ENCODE measurements at places on chromosomes 6 and 20. TPM values are rescaled to one million over a fixed set of nuclear protein-coding genes. Genes with fewer than 3 reads are reported as not detected.

GRCh38 chr6:95185874-95186273 lies 391.5 kb upstream of the MANEA start:
- H3K27ac ChIP-seq = no peak overlapping the region
- no peaks in the 10 kb centered on the region for H3K4me1 ChIP-seq
- no peaks in the 10 kb centered on the region for H3K36me3 ChIP-seq
- DNase-seq = no peak

- peaks cover 27% of the 10 kb centered on the region for H3K27me3 ChIP-seq
- H3K27ac ChIP-seq = no peak overlapping the region
- H3K36me3 ChIP-seq = no peaks in the 10 kb centered on the region
- DNase-seq = no peak
Measured at GRCh38 chr6:87917886-87918285, 129.8 kb upstream of the SPACA1 start.

DNA sequence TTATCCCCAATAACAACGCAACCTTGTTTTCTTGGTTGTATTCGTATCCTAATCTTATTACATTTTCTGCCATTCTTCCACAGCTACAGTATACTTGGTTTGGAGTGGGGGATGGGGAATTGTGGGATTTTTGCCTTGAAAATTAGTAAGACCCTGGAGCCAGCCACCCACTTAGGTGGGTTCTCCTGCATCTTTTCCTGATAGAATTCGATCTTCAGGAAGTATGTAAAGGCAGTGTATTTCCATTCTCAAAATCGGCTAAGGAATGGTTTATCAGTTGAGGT lies 1.1 kb downstream of the ITCH start:
- H3K4me1 ChIP-seq = peaks cover 58% of the 10 kb centered on the region
- peak overlapping the region; percentile 91 for H3K4me3 ChIP-seq
- H3K27me3 ChIP-seq = peaks cover 2% of the 10 kb centered on the region
- peak overlapping the region; percentile 90 for H3K27ac ChIP-seq
- DNase-seq = no peak
- H3K36me3 ChIP-seq = peaks cover 28% of the 10 kb centered on the region

GRCh38 chr6:8831366-8832152 lies 396.2 kb upstream of the SLC35B3 start:
- DNase-seq = no peak
- no peak overlapping the region for H3K27ac ChIP-seq
- no peaks in the 10 kb centered on the region for H3K27me3 ChIP-seq
- H3K4me3 ChIP-seq = no peak overlapping the region
- no peaks in the 10 kb centered on the region for H3K36me3 ChIP-seq

DNA sequence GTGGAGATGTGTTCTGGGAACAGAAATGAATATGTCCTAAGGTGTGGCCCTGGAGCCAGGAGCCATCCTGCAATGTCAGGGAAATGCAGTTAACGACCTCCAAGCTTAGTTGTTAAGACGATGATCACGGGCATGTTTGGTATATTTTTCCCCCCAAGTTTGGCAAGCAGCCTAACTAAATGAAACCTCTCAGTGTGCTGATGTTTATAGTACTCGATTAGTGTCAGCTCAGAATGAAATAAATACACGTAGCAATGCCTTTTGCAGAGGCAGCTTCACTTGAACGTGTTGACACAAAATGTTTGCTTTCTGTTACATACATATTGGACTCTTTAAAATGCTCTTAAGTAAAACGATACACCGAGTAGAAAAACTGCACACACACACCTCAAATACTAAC lies 76.2 kb upstream of the OLIG3 start:
- H3K27ac ChIP-seq = no peak overlapping the region
- H3K4me1 ChIP-seq = no peaks in the 10 kb centered on the region
- H3K4me3 ChIP-seq = no peak overlapping the region
- no peaks in the 10 kb centered on the region for H3K36me3 ChIP-seq

Gene HCRTR2
- not detected for total RNA-seq

Gene RAET1G
- 0.69 TPM for total RNA-seq

Gene SPDEF
- total RNA-seq = not detected

DNA sequence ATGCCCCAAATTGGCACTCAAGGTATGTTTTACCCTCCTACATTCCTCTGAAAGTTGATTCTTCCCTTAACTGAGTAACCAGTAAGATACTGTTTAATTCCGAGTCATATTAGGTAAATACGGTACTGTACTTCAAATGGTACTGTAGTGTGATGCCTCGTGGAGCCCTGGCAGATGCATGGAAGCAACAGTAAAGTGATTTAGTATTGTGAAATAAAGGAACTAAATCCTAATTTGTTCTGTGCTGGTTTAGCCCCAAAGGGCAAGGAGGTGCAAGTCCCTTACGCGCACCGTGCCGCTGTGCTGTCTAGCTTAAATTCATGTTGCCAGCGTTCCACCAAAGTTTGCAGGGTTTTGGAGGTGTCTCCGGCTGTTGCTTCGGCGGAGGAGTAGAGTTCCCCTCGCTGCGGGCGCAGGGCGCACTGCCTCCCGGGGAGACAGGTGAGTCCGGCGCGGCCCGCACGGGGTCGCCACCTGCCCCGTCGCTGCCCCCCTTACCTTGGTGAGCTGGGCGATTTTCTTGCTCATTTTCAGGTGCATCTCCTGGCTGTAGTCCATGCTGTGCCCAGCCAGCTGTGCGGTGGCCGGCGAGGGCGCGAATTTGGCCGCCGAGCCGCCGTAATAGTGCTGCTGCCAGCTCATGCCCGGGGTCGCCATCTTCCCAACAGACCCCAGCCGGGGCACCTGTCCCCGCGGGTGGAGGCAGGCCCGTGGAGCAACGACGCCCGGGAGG lies 655 bp downstream of the FAM184A start:
- peaks cover 23% of the 10 kb centered on the region for H3K27me3 ChIP-seq
- H3K4me3 ChIP-seq = peak overlapping the region; percentile 41
- H3K36me3 ChIP-seq = 0 out of 2 replicates have a peak, but pooled peaks cover under 1% of the 10 kb centered on the region
- H3K4me1 ChIP-seq = peaks cover 15% of the 10 kb centered on the region
- DNase-seq = no peak

Gene UBE2V1
- 206 TPM for total RNA-seq

Gene ZSCAN23
- 0.74 TPM for total RNA-seq

GRCh38 chr20:54351371-54352136 lies 123.8 kb upstream of the DOK5 start:
- peaks cover 3% of the 10 kb centered on the region for H3K27me3 ChIP-seq
- no peak overlapping the region for H3K4me3 ChIP-seq
- no peak overlapping the region for H3K27ac ChIP-seq
- H3K4me1 ChIP-seq = peaks cover 26% of the 10 kb centered on the region
- no peak for DNase-seq

Gene FAM162B
- 10.2 TPM for total RNA-seq

DNA sequence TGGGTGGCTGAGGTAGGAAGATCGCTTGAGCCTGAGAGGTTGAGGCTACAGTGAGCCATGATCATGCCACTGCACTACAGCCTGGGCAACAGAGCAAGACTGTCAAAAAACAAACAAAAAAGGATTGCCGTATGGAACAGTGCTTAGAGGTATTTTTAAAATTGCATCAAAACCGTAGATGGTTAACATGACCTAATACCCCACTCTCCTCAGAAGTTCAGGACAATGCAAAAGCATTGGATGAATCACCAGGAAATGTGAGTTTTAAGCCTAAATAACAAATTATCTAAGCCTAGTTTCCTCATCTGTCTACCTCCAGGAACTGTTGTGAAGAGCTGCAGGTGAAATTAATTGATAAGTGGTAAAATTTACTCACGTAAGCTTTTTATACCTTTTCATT lies 123.8 kb upstream of the ID4 start:
- H3K4me1 ChIP-seq = 0 out of 2 replicates have a peak, but pooled peaks cover 4% of the 10 kb centered on the region
- no peak overlapping the region for H3K27ac ChIP-seq
- DNase-seq = no peak
- H3K4me3 ChIP-seq = no peak overlapping the region
- H3K36me3 ChIP-seq = no peaks in the 10 kb centered on the region

Gene SERINC1
- 228 TPM for total RNA-seq

Gene RGS19
- 18.3 TPM for total RNA-seq

GRCh38 chr20:59785669-59785959 lies 147.8 kb downstream of the SYCP2 start:
- H3K27ac ChIP-seq = no peak overlapping the region
- no peak overlapping the region for H3K4me3 ChIP-seq
- DNase-seq = no peak
- H3K4me1 ChIP-seq = no peaks in the 10 kb centered on the region

Gene GSTA5
- not detected for total RNA-seq

Gene CLIC1
- 638 TPM for total RNA-seq

DNA sequence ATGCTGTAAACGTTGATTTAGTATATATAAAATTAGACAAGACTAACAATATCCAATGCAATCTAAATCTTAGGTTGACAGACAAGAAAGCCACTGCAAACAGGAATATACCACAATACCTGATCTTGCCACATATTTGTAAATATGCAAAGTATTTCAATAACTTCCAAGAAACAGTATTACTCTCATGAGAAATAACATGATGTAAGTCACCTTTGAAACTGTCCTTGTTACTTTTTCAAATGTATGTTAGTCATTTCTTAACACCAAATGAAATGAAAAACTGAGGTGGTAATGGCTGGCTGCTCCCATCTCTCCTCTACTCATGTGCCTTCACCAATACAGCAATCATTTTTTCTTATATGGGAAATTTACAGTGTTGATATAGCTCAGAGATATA lies 118.7 kb downstream of the ATG5 start:
- H3K36me3 ChIP-seq = peaks cover 44% of the 10 kb centered on the region
- no peak overlapping the region for H3K27ac ChIP-seq
- H3K27me3 ChIP-seq = no peaks in the 10 kb centered on the region
- H3K4me1 ChIP-seq = peaks cover 16% of the 10 kb centered on the region
- DNase-seq = no peak

DNA sequence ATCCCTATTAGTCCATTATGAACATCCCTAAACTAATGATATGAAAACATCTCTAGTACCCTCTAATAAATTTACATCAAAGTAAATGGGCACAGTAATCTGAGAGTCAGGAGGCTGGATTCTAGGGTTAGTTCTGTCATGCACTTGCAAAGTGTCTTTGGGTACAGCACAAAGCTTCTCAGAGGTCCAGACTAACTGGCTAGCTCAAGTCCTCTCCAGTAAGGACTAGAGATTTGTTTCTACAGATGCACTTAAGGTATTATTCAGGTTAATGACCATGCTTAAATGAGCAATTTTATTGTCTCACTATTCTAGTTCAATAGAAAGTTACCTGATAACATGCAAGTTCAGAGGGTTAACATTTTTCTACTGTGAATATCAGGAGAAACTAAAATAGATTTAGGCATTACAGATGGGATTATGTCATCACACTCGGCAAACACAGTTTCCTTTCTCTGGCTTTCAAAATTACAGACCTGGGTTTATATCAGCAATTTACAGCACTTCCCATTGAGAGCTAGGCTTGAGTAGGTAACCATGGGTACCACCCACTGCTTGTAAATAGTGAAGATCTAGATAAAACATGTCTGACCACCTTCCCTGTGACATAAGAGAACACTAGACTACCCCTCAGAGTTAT lies 402.9 kb upstream of the RUNX2 start:
- peak; percentile 16 for DNase-seq
- H3K4me1 ChIP-seq = peaks cover 19% of the 10 kb centered on the region
- H3K27me3 ChIP-seq = no peaks in the 10 kb centered on the region
- H3K36me3 ChIP-seq = no peaks in the 10 kb centered on the region
- peak overlapping the region; percentile 40 for H3K27ac ChIP-seq

Gene RNF217
- 18.3 TPM for total RNA-seq

Gene LY86
- total RNA-seq = not detected

GRCh38 chr20:50190251-50191064 lies at the start of gene CEBPB:
Gene CEBPB, plus strand, starts transcription at chr20:50190830. Its CDS starts 204 bp downstream, at chr20:50191034.
- H3K27ac ChIP-seq = peak within 1 kb of the TSS; percentile 80
- H3K4me1 ChIP-seq = peaks cover 38% of the 10 kb centered on the region
- H3K27me3 ChIP-seq = peaks cover 14% of the 10 kb centered on the region
- peak within 1 kb of the TSS; percentile 86 for H3K4me3 ChIP-seq

DNA sequence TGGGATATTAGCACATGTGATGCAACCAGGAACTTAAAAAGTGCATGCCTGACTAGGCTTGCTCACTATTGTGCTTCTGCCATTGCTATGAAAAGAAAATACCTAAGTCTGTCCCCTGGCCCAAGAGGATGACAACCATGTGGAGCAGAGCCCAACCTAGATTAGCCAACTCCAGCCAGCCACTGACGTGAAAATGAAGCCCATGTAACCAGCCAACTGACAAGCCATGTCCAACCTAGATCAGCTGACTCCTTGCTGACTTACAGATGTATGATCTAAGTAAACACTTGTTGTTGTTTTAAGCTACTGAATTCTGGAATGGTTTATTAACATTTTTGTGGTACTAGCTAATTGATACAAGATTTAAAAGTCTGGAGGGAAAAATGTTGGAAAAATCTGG lies 47.5 kb downstream of the PIGU start:
- peaks cover 19% of the 10 kb centered on the region for H3K4me1 ChIP-seq
- DNase-seq = peak; percentile 3
- H3K27ac ChIP-seq = no peak overlapping the region
- H3K36me3 ChIP-seq = peaks cover 30% of the 10 kb centered on the region
- no peak overlapping the region for H3K4me3 ChIP-seq
- H3K27me3 ChIP-seq = no peaks in the 10 kb centered on the region

DNA sequence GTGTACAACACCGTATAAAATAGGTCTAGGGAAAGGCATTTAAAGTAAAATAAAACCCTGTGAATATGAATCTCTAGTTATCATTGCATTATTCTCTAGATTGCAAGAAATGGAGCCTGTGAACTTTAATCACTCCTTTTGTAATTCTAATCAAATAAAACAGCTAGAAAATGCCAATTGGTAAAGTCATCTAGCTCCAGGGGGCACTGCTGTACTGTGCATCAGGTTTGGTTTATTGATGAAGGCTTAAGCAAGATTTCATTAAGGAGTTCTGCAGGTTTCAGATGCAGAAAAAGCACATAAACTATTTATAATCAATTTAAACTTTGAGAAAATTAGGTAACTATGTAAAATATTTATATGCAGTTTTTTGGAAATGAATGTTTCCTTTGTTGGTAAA lies 645.0 kb downstream of the PHF3 start:
- H3K27me3 ChIP-seq = no peaks in the 10 kb centered on the region
- DNase-seq = no peak
- H3K4me1 ChIP-seq = no peaks in the 10 kb centered on the region

DNA sequence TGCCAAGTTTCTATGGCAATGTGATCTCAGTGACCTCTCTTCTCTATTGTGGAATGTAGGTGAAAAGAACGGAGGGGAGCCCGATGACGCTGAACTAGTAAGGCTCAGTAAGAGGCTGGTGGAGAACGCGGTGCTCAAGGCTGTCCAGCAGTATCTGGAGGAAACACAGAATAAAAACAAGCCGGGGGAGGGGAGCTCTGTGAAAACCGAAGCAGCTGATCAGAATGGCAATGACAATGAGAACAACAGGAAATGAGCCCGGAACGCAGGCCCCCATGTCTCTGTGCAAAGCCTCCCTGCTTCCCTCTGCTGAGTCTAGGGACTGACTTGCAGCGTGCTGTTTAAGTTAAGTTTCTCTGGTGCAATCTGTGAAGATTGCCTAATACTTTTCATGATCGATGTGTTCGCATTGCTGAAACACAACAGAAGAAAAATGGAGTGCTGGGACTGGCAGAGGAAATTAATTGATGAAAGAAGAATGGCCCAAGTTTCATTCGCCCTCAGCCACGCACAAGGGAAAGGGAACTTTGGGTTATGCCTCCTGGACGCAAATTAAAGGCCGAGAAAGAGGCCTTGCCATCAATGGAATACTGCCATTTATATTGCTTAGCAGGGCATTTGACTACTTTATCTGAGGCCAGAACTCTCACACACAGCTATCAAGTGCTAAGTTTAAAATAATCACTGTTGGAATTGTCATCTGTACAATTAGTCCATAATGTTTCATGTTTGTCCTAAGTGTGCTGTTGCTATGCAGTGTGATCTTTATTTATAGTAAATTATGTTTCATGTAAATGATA lies 146.4 kb downstream of the AKAP7 start:
- H3K4me1 ChIP-seq = no peaks in the 10 kb centered on the region
- H3K4me3 ChIP-seq = no peak overlapping the region
- no peaks in the 10 kb centered on the region for H3K36me3 ChIP-seq
- no peak overlapping the region for H3K27ac ChIP-seq
- no peaks in the 10 kb centered on the region for H3K27me3 ChIP-seq

GRCh38 chr6:1798303-1798964 lies 188.7 kb downstream of the FOXC1 start:
- H3K27me3 ChIP-seq = no peaks in the 10 kb centered on the region
- peaks cover 27% of the 10 kb centered on the region for H3K4me1 ChIP-seq
- peak overlapping the region; percentile 1 for H3K27ac ChIP-seq
- no peak overlapping the region for H3K4me3 ChIP-seq
